ENCODE measurements at places on chromosomes 11 and 22.

DNA sequence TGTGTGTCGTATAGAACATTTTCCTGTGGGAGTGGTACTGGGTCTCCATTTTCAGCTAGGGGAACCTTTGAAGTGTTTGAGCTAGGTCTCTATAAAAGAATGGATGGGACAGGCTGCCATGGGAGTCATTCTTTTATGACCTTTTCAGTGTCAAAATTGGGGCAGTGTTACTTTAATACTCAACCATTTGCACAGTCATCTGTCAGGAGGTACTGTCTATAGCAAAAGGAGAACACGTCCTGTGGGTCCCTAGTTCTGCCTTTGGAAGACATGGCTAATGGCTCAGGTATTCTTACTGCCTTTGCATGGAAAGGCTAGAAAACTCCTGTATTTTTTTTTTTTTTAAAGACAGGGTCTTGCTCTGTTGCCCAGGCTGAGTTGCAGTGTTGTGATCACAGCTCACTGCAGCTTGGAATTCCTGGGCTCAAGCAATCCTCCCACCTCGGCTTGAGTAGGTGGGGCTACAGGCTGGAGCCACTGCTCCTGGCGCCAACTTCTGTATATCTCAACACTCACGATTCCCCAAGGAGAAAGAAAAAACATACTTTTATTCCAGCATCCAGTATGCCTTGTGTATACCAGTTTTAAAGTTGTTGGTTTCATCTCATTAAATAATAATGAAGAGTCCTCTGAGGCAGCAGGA lies 2.1 kb upstream of the ATF4 start:
- no peak for DNase-seq

DNA sequence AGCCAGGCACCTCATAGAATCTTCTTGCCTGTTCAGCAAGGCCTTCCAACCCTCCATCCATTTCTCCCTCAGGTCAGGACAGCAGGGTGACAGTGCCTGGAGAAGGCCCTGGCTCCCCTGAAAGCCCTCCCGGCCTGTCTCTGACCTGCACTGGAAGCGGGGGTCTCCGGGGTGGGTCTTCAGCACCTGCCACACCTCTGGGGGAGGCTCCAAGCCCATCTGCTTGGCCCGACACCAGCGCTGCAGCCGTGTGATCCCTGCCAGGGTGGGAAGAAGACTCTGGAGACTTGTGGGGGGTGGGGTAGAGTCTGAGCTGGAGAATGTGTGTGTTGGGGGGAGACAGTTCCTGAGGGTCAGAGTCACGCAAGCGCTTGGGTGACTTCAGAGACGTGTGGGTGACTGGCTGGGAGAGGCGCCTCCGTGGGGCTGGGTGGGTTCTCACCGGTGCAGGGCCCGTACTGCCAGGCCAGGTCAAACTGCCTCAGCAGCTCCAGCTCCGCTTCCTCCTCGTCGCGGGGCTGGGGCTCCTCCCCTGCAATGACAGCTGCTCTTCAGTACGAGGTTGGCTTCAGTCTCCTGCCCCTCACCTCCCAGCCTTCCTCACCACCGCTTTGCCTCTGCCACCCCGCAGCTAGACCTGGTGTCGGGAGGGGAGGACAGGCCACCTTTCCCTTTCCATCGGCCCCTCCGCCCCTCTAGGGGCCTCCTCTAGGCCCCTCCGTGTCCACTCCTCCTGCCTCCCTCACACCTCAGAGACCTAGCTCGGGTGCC lies 615 bp downstream of the POLD4 start:
- peak; percentile 54 for DNase-seq

GRCh38 chr22:45502215-45503049 lies at the start of gene FBLN1:
Gene FBLN1 (plus strand): TSS chr22:45502883. CDS start chr22:45502986, 103 bp downstream.
- DNase-seq: peak; percentile 34

DNA sequence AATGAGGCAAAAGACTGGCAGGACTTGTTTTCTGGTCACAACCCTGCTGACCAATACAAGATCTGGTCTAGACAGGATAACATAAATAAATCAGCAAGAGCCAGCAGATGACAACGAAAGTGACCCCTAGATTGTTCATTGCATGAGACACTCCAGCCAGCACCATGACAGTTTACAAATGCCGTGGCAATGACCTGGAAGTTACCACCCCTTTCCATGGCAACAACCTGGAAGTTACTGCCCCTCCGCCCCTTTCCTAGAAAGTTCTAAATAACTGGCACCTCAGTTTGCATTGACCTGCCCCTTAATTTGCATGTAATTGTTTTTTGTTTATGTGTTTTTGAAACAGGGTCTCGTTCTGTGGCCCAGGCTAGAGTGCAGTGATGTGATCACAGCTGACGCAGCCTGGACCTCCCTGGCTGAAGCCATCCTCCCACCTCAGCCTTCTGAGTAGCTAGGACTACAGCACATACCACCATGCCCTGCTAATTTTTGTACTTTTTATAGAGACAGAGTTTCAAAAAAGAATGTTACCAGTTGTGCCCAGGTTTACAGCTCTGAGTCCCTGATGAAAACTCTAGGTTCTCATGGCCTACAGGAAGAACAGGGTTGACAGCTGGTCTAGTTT lies 38.1 kb upstream of the WT1 start:
- DNase-seq: no peak
